ENCODE measurements at places on chromosomes 3 and 15.
A peak's percentile ranks its signal among the peaks of the same experiment; 100 is the strongest.

DNA sequence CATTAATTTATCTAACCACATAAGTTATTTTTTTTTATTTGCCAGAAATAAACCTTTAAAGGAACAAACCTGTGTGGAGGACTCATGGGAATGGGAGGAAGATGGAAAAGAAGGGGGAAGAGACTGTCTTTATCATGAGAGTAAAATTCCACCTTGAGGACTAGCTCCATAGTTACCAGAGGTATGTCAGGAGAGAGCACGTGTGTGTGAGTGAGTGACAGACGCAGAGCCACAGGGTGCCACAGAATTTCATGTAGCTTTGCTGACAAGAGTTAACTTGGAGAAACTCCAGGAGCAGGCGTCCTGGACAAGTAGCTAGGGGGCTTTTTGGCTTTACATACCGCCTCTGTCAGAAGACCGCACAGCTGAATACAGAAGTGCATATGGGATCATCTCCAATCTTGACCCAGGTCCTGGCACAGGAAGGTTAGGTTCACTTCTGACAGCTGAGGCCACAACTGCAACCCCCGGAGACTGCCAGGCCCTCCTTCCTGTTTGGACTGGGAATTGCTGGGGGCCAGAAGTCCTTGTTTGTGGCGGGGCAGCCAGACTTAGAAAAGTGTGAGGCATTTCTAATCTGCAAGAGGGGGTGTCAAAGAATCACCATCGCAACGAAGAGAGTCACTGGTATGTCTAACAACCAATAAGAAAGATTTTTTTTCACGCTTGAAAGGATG, 197.8 kb upstream of the TPM1 start:
- peak; percentile 60 for DNase-seq

GRCh38 chr3:168121184-168122017, 25.7 kb upstream of the GOLIM4 start:
- no peak for DNase-seq

DNA sequence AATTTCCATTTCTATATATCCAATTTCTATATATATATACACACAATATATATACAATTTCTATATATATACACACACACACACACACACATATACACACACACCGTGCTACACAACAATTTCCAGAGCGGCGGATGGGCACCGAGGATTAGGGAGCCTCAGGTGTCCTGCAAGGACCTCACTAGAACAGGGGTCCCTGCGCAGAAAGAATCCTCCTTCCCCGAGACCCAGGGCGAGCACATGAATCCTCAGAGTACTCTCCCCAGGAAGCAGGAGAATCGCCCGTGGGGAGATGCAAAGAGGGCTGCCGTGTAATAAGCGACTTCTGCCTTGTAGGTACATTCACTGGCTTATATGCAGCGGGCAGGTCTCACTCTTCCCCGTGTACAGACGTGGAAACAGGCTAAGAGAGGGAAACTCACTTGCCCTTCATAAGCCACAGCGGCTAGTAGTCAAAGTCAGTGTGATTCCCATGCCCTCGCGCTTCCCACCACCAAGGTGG, 467 bp downstream of the PIF1 start:
- peak; percentile 10 for DNase-seq

- no peak for DNase-seq
Measured at GRCh38 chr3:107676469-107677309, 153.9 kb downstream of the BBX start.

- no peak for DNase-seq
Measured at GRCh38 chr3:142680710-142681109, 43.1 kb upstream of the TRPC1 start.

DNA sequence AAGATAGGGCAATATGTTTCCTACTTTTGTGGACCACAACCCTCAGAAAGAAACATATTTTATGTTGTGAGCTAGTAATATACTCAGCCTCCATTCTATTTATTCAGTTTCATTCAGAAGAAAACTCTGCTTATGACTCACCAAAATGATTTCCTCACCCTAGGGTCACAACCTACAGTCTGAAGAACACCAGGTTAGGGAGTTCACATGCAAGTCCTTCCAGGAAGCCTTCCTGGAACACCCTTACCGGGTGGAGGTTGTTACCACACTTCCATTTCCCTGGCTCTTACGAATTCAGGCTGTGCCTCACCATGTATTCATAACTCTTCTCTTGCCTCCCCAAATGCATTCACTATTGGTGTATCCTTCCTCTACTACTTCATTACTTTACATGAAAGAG, 228.0 kb upstream of the ADAMTS9 start:
- peak; percentile 22 for DNase-seq

DNA sequence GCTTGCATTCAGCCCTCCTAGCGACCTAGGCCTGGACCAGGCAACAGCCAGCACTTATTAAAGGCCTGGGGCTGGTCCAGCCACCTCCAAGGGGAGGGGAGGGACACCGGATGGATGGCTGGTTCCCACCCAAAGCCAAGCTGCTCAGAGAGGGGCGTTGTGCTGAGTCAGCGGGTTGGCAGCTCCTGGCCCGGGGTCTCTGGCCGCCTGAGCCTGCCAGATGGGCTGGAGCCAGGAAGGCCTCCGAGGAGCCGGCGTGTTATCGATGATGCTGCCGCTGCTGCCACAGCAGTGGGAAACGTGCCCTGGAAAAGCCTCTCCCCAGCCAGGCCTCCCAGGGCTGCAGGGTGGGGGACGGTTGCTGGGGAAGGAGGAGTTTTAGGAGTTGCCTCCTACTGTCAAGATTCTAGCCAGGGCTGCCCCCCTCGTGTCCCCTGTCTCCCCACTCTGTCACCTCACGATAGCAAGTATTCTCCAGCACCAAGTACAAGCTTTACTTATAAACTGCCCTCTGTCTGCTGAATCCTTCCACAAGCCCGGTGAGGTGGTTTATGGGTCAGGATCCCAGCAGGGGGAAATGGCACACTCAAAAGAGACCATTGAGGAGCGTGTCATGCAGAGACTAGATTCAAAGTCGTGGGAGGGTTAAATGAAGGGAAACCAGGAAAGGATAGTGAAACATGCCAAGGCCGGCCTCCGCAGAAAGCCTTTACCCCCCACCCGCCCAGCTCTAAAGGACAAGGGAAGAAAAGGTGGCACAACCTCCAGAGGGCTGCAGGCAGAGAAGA, 43.2 kb upstream of the TSEN2 start:
- DNase-seq = peak; percentile 79

DNA sequence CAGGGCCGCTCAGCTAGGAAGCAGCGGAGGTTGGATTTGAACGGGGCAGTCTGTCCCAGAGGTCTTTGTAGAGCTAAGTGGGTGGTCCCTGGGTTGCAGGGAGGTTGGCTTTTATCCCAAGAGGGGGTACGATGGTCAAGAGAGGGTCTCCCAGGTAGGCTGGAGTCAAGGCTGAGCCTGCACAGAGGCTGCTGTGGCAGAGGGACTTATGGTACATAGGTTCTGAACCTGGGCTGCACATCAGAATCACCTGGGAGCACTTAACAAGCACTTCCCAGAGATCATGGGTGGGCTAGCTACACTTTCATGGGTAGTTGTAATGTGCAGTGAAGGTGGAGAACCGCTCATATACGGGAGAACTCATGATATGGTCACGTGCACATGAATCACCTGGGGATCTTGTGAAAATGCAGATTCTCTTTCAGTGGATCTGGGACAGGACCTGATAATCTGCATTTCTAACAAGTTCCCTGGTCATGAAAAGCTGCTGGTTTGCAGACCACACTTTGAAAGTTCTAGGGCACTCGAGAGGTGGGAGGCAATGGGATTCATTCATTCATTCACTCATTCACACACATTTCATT, 2.9 kb upstream of the RASGRF1 start:
- DNase-seq = no peak

DNA sequence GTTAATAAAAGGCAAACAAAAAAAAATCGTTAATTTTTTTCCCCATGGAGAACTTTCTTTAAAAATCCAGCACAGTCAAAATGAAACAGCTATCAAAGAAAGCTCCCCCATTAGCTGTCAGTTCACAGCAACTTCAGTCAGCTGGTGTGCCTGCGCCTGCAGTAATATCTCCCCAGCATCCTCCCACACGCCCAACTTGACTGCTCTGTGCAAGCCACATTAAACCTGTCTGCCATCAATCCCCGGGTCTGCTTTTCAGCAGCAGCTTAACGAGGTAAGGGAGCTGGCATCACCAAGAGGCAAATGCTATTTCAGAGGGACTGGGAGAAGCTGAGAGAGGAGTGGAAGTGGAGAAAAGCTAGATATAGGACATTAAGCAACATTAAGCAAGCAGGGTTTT, 337.5 kb downstream of the GAP43 start:
- DNase-seq = no peak

DNA sequence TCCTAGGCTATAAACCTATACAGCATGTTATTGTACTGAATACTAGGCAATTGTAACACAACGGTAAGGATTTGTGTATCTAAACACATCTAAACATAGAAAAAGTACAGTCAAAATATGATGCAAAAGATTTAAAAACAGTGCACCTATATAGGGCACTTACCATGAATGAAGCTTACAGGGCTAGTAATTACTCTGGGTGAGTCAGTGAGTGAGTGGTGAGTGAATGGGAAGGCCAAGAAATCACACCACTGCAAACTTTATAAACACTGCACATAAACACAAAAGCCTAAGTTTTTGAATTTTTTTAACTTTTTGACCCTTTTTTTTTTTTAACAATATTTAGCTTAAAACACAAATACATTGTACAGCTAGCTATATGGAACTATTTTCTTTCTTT, 204.7 kb upstream of the CTNNB1 start:
- DNase-seq = no peak

Data from fibroblast of skin of right biceps (primary cell).